ENCODE measurements at places on chromosomes 6 and 20.

GRCh38 chr6:136076496-136076895, 173.6 kb downstream of the MTFR2 start:
- peaks cover 10% of the 10 kb centered on the region for H3K4me1 ChIP-seq
- H3K27me3 ChIP-seq: no peaks in the 10 kb centered on the region
- no peaks in the 10 kb centered on the region for H3K36me3 ChIP-seq
- no peak overlapping the region for H3K27ac ChIP-seq

- no peaks in the 10 kb centered on the region for H3K27me3 ChIP-seq
- DNase-seq: no peak
- H3K36me3 ChIP-seq: no peaks in the 10 kb centered on the region
- H3K4me1 ChIP-seq: peaks cover 4% of the 10 kb centered on the region
- no peak overlapping the region for H3K27ac ChIP-seq
- no peak overlapping the region for H3K4me3 ChIP-seq
These were observed 111.1 kb upstream of the DTNBP1 start for GRCh38 chr6:15773806-15774410.

- H3K4me3 ChIP-seq: no peak overlapping the region
- DNase-seq: no peak
- H3K27ac ChIP-seq: no peak overlapping the region
These were observed 95.8 kb upstream of the PLCB4 start for GRCh38 chr20:8972963-8973705.

DNA sequence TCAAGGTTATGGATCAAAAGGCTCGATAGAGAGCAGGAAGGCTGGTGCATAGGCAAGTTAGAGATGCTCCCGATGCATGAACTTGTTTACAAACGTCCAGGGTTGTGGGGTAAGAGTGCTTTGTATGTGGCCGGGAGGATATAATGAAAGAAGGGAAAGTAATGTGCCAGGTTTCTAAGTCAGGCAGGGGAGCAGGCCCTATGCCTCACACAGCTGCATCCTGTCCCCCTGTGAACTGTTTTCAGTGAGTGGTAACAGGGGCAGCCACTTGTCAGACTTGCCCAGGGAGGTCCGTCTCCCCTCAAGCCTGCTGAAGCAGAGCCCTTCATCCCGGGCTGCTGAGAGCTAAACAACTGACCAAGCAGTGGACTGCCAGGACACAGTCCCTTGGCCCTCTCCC, 19.4 kb downstream of the KCNK5 start:
- H3K27me3 ChIP-seq: no peaks in the 10 kb centered on the region
- H3K36me3 ChIP-seq: no peaks in the 10 kb centered on the region
- H3K27ac ChIP-seq: no peak overlapping the region

DNA sequence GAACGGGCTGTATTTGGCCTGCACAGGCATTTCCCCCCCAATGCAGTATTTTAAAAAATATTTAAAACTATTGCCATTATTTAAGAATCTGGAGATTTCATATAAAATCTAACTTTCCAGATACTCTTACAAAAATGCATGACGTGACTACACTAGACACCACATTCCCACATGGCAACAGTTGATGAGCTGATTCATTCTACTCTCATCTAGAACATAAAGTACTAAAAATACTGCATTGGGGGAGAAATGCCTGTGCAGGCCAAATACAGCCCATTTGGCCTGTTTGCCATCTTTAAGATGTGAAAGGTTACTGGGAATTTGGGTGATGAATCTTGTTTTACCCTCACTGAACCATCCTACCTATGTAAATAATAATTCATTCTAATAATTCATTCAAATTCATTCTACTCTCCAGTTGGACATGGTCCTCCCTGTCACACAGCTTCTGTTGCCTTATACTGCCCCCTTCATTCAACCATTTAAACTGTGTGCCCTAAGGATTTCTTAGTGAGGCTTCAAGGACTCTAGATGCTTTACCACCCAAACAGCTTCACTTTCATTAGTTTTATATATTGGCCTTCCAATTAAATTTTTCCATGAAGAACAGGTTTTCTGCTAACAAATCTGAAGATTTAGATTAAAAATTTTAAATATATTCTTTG, 6.9 kb upstream of the ZSCAN16 start:
- H3K27ac ChIP-seq: no peak overlapping the region
- H3K4me1 ChIP-seq: no peaks in the 10 kb centered on the region
- DNase-seq: no peak
- H3K36me3 ChIP-seq: peaks cover 41% of the 10 kb centered on the region
- H3K4me3 ChIP-seq: no peak overlapping the region

GRCh38 chr6:15504581-15505350, 158.1 kb downstream of the DTNBP1 start:
- peaks cover 30% of the 10 kb centered on the region for H3K4me1 ChIP-seq
- peak; percentile 86 for DNase-seq
- H3K27ac ChIP-seq: peak overlapping the region; percentile 53
- H3K4me3 ChIP-seq: peak overlapping the region; percentile 28
- H3K27me3 ChIP-seq: no peaks in the 10 kb centered on the region

DNA sequence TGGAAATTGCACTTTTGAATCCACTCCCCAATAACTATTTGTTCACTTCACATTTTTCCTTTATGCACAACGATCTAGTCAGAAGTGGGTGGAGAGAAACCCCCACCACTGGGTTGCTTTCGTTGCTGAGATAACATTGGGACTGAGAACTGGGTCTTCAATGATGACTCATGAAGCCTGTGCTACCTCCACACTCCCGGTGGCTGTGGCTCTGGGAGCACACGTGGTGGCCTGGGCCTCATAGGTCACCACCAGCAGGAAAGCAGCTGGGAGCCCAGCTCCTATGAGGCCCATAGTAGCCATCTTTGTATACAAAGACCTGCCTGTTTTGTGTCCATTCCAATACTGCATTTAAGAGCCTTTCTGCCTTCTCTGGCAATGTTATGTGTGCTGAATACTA, 178.0 kb upstream of the SASH1 start:
- no peak overlapping the region for H3K27ac ChIP-seq
- DNase-seq: no peak
- H3K27me3 ChIP-seq: no peaks in the 10 kb centered on the region
- no peaks in the 10 kb centered on the region for H3K36me3 ChIP-seq

DNA sequence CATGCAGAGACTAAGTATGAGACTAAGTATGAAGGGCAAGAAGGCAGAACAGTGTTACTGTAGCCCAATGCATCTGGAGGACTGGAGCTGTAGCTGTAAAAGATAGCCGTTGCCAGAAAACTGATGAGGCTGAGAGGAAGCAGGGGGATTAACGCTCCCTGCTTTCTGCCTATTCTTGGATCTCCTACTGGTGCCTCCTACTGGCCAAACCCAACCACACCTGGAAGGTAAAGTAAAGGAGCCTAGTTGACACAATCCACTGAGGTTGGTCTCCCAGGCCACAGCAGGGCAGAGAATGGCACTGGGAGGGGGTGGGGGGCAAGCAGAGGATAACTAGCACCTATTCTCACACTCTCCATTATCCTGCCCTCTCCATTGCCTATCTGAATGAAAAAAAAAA, 105.0 kb upstream of the MRPS10 start:
- H3K27me3 ChIP-seq: no peaks in the 10 kb centered on the region
- no peak for DNase-seq
- H3K4me3 ChIP-seq: no peak overlapping the region
- no peak overlapping the region for H3K27ac ChIP-seq
- H3K36me3 ChIP-seq: no peaks in the 10 kb centered on the region

DNA sequence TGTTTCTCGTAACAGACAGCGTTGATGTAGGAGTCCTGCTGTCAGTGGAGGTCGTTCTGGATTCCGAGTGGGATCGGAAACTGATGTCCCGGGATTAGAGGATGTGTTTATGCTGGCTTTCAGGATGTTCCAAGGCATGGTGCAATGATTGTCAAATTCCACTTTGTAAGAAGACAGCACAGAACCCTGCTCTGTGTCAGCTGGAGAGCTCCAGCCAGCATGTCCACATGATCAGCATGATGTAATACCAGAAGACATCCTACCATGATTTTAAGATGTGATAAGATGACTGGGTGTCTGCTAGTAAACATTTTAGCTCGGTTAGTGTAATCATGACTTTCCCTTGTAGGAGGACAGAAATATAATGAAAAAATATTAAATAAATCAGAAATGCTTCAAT, 20.3 kb downstream of the ENPP1 start:
- DNase-seq: no peak
- H3K4me3 ChIP-seq: no peak overlapping the region
- H3K27me3 ChIP-seq: no peaks in the 10 kb centered on the region
- H3K27ac ChIP-seq: no peak overlapping the region
- H3K4me1 ChIP-seq: peaks cover 14% of the 10 kb centered on the region
- no peaks in the 10 kb centered on the region for H3K36me3 ChIP-seq

DNA sequence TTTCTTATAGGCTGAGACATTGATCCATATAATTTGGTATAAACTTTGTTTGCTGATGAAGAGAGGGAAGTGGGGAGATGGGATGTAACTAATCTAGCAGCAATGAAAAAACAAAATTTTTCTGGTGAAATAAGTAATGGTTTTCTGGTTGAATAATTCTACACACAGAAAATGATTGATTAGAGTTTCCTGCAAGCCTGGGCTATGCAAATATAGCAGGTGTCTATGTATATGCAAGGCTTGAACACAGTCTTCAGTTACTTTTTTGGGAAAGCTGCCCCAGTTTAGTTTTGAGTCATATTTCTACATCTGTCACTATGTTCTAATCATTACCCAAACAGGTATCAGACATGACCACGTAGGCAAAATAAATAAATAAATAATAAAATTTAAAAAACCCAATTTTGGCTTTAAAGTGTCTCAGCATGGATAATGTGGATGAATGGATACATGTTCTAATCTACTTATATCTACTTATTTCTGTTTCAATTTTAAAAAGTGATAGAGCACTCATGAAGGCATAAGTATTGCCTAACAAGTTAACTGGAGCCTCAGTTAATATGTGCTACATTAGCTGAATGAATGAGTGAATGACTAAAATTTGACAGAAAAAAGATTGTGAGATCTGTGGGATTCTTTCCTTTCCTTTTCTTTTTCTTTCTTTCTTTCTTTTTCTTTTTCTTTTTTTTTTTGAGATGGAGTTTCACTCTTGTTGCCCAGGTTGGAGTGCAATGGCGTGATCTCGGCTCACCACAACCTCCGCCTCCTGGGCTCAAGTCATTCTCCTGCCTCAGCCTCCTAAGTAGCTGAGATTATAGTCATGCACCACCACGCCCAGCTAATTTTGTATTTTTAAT, 37.2 kb upstream of the TFB1M start:
- H3K4me1 ChIP-seq: no peaks in the 10 kb centered on the region
- no peak overlapping the region for H3K27ac ChIP-seq
- no peaks in the 10 kb centered on the region for H3K36me3 ChIP-seq
- no peak for DNase-seq

GRCh38 chr6:120108061-120108795, 758.7 kb upstream of the MAN1A1 start:
- no peak overlapping the region for H3K27ac ChIP-seq
- H3K27me3 ChIP-seq: no peaks in the 10 kb centered on the region
- H3K4me1 ChIP-seq: no peaks in the 10 kb centered on the region
- H3K36me3 ChIP-seq: no peaks in the 10 kb centered on the region
- DNase-seq: no peak
- no peak overlapping the region for H3K4me3 ChIP-seq

DNA sequence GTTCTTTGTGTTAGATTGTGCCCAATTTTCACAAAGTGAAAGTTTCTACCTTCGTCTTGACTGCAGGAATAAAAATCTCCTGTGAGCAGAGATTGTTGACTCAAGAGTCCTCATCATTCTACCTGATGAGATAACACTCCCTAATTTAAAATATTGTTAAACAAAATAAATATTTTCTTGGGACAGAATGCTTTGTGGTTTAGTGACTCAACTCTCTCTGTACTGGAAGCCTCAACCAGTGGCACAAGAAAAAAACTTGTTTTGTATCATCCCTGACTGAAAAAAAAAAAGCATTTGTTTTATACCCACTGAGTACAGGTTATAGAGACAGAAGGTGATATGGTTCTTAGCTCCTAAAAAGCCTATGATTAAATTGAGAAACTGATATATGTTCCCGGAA, 78.9 kb downstream of the CRYBG1 start:
- DNase-seq: no peak
- H3K4me3 ChIP-seq: no peak overlapping the region
- H3K27me3 ChIP-seq: peaks cover 17% of the 10 kb centered on the region
- no peaks in the 10 kb centered on the region for H3K36me3 ChIP-seq
- H3K27ac ChIP-seq: no peak overlapping the region
- no peaks in the 10 kb centered on the region for H3K4me1 ChIP-seq

DNA sequence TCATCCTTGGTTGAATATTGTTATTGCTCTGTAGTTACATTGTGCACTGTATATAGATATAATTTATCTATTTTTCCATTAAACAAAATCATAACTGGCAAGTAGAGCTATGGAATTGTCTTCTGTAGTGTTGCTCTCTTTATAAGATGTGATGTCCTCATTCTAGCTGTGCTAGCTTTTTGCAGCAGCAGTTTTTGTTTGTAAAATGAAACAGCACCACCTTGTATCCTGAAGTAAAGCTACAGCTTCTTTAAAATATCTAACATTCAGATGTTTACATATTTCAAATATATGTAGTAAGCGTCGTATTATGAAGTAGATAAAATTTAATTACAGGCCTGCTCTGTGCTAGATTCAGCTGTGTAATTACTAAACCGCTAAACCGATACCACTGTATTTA, 328.8 kb upstream of the MANEA start:
- H3K27ac ChIP-seq: no peak overlapping the region
- H3K4me1 ChIP-seq: no peaks in the 10 kb centered on the region
- no peaks in the 10 kb centered on the region for H3K27me3 ChIP-seq
- H3K36me3 ChIP-seq: no peaks in the 10 kb centered on the region

- H3K36me3 ChIP-seq: no peaks in the 10 kb centered on the region
- no peaks in the 10 kb centered on the region for H3K4me1 ChIP-seq
- no peak overlapping the region for H3K27ac ChIP-seq
- no peak overlapping the region for H3K4me3 ChIP-seq
- H3K27me3 ChIP-seq: no peaks in the 10 kb centered on the region
- DNase-seq: no peak
These were observed 665.5 kb downstream of the BCKDHB start for GRCh38 chr6:80771941-80772340.

- no peak for DNase-seq
- no peaks in the 10 kb centered on the region for H3K4me1 ChIP-seq
- H3K27me3 ChIP-seq: no peaks in the 10 kb centered on the region
These were observed 33.3 kb downstream of the CST9L start for GRCh38 chr20:23534801-23535593.

DNA sequence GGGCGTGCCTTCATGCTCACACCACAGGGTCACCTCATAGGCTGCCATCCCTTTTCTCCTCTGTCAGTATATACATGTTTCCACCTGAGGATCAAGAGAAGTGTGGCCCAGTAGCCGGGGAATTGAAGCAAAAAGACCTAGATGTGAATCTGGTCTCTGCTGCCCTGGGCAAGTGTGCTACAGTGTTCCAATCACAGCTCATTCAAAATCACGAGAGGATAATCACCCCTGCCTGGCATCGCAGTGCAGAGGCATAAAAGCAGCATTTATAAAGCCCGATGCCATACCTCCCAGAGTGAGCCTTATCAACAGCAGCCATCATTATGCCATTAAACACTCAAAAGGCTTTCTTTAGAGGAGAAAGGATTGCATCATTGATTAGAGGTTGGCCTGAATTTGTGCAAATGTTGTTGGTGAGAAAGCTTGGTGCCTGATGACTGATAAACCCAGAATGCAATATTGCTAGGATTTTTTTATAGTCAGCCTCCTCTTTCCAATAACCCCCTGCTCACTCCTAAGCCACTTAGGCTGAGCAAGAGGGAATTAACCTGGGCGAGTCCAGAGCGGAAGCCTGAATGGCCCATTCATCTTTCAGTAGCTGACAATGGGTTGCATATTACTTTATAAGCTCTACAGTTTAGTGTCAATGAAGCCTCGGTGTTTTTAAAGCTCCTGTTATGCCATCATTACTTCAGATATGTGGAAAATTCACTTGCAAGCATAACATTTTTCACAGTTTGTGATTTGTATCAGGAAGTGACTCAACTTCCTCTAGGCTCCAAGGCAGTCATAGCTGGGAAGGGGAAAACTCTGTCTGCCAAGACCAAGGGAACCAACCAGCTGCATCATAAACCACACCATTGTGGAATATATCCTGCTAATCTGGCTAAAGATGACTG, 92.5 kb upstream of the NXT1 start:
- no peak overlapping the region for H3K27ac ChIP-seq
- no peaks in the 10 kb centered on the region for H3K27me3 ChIP-seq
- no peaks in the 10 kb centered on the region for H3K36me3 ChIP-seq
- no peaks in the 10 kb centered on the region for H3K4me1 ChIP-seq
